ENCODE measurements at places on chromosomes 5 and 9. TPM values are rescaled to one million over a fixed set of nuclear protein-coding genes. Genes with fewer than 3 reads are reported as not detected.

SPINK4 gene
- total RNA-seq = not detected

BAAT gene
- total RNA-seq = not detected

SPATA31C1 gene
- not detected for total RNA-seq

GBA2 gene
- total RNA-seq = 23.5 TPM

SAPCD2 gene
- 2.2 TPM for total RNA-seq

SLC36A3 gene
- total RNA-seq = not detected

NR5A1 gene
- not detected for total RNA-seq

PROB1 gene
- 0.38 TPM for total RNA-seq

LRRTM2 gene
- under 0.01 TPM for total RNA-seq

ADAM19 gene
- total RNA-seq = 10.8 TPM

KIF4B gene
- not detected for total RNA-seq

GRXCR2 gene
- not detected for total RNA-seq

CAMK4 gene
- 1.7 TPM for total RNA-seq

VLDLR gene
- total RNA-seq = 29.8 TPM

ORM2 gene
- total RNA-seq = not detected

CARTPT gene
- total RNA-seq = not detected

EEIG1 gene
- total RNA-seq = 5.9 TPM

RANBP3L gene
- 0.08 TPM for total RNA-seq

FOXD4L6 gene
- total RNA-seq = under 0.01 TPM

SLC36A2 gene
- not detected for total RNA-seq

ADAMTS13 gene
- 1.8 TPM for total RNA-seq

LHX6 gene
- total RNA-seq = not detected

ADGRV1 gene
- total RNA-seq = 0.59 TPM

DDX4 gene
- not detected for total RNA-seq

ACOT12 gene
- not detected for total RNA-seq

PDZD2 gene
- total RNA-seq = 0.23 TPM

MEIKIN gene
- not detected for total RNA-seq

TAF11L10 gene
- not detected for total RNA-seq

ADAMTS12 gene
- total RNA-seq = 18.6 TPM
